ENCODE measurements at places on chromosomes 6 and 20.

GRCh38 chr20:43839793-43840199 lies 74.9 kb upstream of the TOX2 start:
- DNase-seq = no peak

- peak; percentile 68 for DNase-seq
Observed at GRCh38 chr20:54649511-54649962, 174.1 kb downstream of the DOK5 start.

DNA sequence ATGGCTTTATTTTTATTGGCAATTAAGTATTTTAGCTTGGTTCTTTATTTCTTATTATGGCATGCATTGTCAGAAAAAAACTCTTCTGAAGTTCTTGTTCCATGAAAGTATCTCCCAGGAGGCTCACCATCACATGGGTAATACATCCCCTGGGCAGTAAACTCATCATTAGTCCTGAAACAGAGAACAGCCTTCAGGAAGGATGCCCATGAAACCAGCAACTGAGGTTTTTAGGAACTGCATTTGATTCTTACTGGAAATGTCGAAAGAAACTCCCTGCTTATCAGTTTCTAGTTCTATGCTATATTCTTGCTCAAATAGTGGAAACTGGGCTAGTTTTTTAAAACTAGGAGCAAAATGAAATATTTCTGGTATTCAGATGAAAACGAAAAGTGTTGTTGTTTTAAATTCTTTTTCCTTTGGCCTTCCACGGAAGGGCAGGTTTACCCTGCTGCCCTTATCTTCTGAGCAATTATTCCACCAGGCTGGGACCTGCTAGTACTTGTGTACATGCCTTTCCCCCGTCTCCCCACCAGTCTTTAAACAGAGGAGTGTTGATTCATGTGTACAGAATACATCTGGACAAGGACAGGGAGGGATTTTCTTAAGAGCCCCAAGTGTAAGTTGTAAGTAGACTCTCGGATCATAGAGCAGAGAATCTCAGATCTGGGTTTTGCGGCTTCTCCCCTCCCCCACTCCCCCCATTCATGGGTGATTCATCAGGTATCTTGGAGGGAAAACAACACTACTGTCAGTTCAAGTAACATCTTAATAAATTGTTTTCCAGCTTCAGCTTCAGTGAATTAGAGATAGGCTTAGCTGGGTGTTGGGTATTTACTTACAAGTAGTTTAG lies 81.5 kb downstream of the RTN4IP1 start:
- peak; percentile 62 for DNase-seq

- DNase-seq = no peak
Observed at GRCh38 chr20:8287340-8287739, 155.3 kb downstream of the PLCB1 start.

GRCh38 chr20:47785854-47786764 lies 828 bp upstream of the SULF2 start:
- DNase-seq = peak; percentile 69

DNA sequence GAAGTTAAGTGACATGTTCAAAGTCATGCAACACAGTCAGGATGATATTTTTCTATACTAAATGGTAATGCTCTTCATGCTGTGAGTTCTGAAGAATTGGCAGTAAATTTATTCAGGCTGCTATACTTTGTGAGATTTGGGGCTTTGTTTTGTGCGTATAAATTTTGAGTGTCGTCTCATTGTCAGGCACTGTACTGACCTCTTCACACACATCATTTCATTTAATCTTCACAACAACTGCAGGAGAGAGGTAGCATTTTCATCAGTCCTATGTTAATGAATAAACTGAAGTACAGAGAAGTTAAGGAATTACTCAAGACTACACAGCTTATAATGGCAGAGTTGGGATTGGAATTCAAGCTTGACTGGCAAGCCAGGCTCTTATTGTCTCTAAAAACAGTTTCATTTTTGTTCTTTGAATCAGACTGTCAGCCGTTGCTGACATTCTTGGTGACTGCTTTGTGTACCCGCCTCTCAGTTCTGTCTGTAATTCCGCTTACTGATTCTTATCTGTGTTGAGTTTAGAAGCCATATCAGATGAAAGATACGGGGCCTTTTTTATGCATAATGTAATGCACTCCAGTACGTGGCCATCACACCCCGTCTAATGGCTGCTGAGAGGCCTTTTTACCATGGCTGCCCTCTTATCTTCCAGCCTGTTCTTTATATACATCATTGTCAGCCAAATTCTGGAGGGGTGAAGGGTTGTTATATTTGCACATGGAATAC lies 274.9 kb downstream of the UTRN start:
- DNase-seq = peak; percentile 47

GRCh38 chr20:10228330-10228729 lies 9.7 kb downstream of the SNAP25 start:
- no peak for DNase-seq

- peak; percentile 75 for DNase-seq
Observed at GRCh38 chr6:4941782-4942672, 61.8 kb downstream of the RPP40 start.

DNA sequence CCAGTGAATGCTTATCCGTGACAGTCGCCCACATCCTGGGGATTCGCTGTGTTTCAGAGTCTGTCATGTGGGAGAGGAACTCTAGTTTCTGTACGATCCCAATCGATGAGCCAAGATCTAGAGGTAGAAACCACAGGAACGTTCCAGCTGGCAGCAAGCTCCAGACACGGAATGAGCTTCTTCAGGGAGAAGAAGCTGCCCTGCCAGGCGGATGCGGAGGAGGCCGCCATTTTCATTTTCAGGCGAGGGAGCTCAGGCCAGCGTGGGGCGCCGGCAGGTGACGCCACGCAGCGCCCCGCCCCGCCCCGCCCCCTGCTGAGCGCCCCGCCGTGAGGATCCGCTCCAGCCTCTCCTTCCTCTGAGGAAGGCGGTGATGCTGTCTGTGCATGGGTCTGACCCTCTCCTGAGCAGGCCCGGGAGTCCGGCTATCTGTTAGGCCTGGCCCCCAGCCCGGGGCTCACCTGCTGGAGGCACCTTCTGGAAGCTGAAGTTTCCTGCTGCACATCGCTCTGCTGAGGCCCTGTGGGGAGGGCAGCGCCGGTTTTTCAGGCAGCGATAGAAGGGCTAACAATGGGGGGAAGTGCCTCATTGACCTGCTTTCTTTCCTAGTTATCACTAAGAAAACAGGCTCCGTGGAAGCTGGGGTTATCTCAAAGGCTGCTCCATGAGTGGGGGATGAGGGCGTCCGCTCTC lies 147.5 kb downstream of the ERMARD start:
- peak; percentile 77 for DNase-seq

- DNase-seq = no peak
Observed at GRCh38 chr6:130933712-130934200, 106.5 kb downstream of the SMLR1 start.

DNA sequence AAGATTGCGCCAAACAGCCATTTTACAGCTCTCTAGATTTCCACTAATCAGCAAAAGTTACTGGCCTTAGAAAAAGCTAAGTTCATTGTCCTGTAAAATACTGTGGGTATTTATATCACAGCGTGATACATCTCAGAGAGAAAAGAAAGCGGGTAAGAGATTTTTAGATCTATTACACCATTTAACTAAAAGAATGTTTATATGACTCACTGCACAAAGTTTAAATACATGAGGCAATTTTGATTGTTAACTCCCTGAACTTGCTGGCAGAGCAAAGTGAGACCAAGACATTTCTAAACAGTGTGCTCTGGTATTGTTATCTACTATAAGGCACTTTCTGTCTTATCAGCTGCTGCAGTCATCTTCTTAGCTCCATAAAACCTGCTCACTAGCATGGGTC lies 314.3 kb downstream of the EPHA7 start:
- no peak for DNase-seq

- no peak for DNase-seq
Observed at GRCh38 chr20:23096986-23097520, 10.9 kb upstream of the CD93 start.

- DNase-seq = no peak
Observed at GRCh38 chr6:143074670-143075318, 14.1 kb downstream of the AIG1 start.

DNA sequence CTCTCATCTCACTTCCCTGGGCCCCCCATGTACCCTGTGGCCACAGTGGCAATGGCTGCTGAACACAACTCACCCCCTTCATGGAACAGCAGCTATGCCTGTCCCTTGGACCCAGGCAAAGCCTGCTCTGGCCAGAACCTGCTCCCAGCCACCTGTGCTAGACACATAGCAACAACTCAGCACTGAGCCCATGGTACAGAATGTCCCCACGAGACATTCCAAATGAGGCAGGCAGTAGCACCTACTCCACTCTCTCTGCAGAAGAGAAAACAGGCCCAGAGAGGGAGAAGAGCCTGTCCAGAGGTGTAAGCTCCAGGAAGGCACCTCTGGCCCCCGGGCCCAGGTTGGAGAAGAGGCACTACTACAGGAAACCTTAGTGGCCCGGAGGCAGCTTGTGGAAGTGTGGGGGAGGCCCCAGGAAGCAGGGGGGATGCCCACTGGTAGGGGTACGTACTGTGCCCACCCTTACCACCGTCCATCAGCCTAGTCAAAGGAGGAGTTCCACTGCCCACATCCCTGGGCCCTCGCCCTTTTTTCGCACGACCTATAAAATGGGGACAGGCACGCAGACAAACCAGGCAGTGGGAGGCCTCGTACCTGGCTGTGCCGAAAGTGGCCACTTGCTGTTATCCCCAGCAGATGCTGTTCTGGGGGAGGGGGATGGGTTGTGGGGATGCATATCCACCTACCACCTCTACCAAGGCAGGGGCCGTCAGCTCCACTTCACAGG lies 97.2 kb downstream of the ASXL1 start:
- DNase-seq = no peak

DNA sequence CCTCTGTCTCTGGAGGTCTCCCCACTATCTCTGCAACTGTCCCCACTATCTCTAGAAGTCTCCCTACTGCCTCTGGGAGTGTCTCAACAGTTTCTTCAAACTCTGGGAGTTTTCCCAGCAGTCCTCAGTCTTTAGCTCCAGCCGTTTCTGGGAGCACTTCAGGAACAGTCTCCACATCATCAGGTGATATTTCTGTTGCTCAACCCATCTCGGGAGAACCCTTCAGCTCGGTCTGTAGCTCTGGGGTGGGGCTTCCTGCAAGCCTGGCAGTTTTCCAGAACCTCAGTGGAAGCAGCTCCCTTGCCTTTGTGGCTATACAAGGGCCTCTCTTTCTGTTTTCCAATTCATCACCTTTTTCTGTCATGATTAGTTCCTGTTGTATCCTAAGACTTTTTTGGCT lies 3.0 kb upstream of the SFTA2 start:
- no peak for DNase-seq

DNA sequence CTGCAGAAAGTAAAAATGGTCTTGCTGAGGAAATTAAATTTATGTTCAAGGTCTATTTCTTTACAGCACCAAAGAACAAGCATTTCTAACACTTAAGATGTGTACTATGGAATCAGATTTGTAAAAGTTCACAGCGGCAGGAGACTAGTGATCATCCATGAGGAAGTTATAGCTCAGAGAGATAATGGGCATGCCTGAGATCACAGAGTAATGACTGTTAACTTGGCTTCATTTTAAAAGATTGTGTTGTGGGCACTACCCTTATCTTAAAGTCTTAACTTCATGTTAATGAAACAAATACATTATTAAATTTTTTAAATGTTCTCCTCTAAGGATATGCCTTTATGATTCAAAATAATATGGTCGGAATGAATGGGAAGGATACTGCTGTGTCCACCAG lies 168.6 kb downstream of the GMPR start:
- DNase-seq = no peak

All from dermis microvascular lymphatic vessel endothelial cell (primary cell).